ENCODE measurements at places on chromosomes 2 and 18. TPM values are rescaled to one million over a fixed set of nuclear protein-coding genes. Genes with fewer than 3 reads are reported as not detected.

ADD2 gene
- total RNA-seq: not detected

GRCh38 chr2:47554311-47554905 is 151.5 kb downstream of the MSH2 start:
- no peak for DNase-seq

DNA sequence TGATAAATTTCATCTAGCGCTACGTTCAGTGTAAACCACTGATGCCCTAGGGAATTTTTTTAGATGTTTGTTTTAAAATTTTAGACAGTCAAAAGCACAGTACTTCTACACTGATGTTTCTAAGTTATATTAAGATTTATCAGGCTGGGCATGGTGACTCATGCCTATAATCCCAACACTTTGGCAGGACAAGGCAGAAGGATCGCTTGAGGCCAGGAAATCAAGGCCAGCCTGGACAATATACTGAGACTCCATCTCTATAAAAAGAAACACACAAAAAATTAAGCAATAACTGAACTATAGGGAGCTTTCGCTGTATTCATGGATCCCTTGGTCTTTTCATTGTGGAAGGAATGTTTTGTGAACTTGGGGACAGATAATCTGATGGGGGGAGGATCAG is 50.6 kb upstream of the MAPRE2 start:
- no peak for DNase-seq

- DNase-seq: no peak
Measured at GRCh38 chr2:53911434-53912189, 51.8 kb upstream of the GPR75 start.

DNA sequence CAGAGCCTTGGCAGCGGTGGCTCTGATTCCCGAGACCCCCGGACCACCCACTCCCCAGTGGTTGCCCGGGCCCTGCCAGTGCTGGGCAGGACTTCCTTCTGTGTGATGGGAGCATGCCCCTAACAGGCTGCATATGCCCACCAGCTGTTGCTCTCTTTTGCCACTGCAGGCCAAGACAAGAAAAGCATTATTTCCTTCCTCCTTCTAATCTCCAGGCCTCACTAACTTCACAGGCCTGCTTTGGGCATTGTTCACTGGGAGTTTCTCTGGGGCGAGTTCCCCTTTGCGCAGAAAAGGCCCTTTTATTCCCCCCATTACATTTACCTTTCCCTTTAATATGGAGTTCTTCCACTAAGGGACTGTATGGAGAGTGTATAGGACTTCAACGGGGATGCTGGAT is 249.1 kb upstream of the SIX2 start:
- DNase-seq: no peak

SIGLEC15 gene
- not detected for total RNA-seq

DNA sequence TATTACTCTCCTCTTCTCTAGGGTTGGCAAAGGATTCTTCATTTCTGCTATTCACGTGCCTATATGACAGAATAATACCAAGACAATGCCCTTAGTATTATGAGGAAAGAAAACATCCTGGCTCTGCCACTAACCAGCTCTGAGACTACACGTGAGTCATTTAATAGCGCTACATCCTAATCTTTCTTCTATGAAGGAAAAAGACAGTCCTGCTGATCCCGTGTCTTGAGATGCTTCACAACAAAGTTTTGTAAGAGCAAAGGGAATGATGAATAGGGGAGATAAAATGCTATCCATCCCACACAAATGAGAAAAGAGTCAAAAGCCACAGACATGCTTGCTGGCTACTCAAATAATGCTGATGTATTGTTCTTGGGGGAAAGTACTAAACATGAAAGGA is 152.8 kb downstream of the PID1 start:
- DNase-seq: no peak

DNA sequence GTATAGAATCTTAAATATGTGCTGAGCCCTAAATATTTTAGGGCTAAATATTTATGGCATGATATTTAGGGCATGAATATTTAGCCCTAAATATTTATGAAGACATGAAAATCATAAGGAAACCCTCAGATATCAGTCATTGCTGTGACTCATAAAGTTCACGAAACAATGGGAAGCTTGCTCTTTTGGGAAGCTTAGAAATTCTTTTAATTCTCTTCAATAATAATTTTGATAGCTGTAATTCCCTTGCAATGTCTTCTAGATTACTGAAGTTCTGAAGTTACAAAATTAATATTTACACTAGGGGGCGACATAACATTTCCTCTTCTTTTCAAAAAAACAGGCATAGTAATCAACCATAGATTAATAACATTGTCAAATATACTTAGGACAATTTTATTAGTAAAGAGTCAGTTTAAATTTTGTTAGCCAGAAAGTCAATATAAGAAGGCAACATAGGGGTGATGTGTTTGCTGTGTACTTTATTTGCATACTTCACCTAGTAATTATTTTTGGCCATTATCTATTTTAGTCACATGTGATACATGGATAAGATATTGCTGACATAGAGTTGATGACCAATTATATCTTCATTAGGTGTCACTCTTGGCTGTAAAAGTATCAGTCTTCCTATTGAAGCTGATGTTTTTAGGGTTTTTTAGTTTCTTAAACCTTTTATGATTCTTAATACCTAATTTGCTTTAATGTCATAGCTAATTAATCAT is 13.2 kb downstream of the ZNF804A start:
- no peak for DNase-seq
